ENCODE measurements at places on chromosomes 3 and 15. TPM values are rescaled to one million over a fixed set of nuclear protein-coding genes. Genes with fewer than 3 reads are reported as not detected.

RBP2 gene
- not detected for total RNA-seq

SAMD7 gene
- not detected for total RNA-seq

GRCh38 chr3:121252676-121253075 is 293.1 kb downstream of the POLQ start:
- no peak for DNase-seq

GRCh38 chr15:41511331-41511898 is 2.2 kb downstream of the LTK start:
- no peak for DNase-seq

DNA sequence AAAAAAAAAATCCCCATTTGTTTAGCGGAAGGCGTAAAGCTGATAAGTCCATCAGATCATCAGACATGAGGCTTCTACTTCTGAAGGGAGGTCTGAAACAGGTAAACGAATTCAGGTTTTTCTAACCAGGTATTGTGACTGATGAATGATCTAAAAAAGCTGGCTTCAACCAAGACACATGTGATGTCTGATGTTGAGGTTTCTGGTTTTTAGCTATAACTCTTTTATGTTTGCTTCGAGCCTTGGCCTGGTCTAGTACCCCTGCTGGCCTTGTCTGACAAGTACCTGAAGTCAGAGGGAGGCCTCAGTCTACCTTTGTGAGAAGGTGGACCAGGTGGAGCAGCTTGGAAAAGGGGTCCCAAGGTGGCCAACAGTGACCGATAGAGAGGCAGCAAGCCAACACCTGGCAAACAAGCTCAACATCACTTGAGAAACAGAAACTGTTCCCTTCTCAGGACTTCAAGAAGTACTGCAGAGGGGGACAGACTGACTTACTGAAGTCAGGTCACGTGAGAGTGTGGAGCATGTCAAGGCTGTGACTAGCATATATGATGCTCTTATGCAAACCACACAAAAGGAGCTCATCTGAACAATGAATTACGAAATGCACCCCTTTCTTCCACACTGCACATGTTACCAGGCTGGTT is 33.0 kb upstream of the CA12 start:
- no peak for DNase-seq
